ENCODE measurements at places on chromosomes 5 and 9.

GRCh38 chr5:57219386-57219785, 45.5 kb downstream of the GPBP1 start:
- DNase-seq: no peak

- DNase-seq: no peak
These were observed 48.6 kb upstream of the OLFM1 start for GRCh38 chr9:135038826-135039225.

GRCh38 chr5:42483472-42484154, 60.4 kb downstream of the GHR start:
- DNase-seq: no peak

- no peak for DNase-seq
These were observed 48.8 kb downstream of the RAPGEF1 start for GRCh38 chr9:131690941-131691573.

DNA sequence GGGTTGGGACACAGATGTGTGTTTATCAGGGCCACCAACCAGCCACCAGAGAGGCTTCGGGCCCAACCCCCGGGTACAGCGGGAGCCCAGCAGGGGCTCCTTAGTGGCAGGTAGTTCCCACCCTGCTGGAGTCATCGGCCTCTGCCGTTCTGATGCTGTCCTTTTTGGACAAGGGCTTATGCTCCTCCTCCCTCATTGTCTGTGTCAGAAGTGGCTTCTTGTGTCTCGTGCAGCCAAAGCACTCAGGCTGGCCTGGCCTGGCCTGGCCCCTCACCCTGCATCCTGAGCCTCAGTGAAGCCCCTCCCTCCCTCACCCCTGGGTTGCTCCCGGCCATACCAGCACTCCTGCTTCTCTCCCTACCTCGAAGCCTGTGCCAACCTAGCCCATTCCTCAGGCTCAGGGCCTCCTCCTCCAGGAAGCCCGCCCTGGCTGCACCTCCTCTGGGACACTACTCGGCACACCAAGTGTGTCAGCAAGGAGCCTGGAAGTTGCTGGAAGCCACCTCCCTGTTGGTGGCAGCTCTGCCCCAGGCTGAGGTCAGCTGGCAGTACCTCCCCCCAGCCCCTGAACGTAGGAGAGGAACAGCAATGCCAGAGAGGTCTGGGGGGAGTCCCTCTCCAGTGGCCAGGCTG, 4.1 kb upstream of the UBAC1 start:
- no peak for DNase-seq

- no peak for DNase-seq
These were observed 197.5 kb downstream of the TRPM3 start for GRCh38 chr9:70923961-70924360.

DNA sequence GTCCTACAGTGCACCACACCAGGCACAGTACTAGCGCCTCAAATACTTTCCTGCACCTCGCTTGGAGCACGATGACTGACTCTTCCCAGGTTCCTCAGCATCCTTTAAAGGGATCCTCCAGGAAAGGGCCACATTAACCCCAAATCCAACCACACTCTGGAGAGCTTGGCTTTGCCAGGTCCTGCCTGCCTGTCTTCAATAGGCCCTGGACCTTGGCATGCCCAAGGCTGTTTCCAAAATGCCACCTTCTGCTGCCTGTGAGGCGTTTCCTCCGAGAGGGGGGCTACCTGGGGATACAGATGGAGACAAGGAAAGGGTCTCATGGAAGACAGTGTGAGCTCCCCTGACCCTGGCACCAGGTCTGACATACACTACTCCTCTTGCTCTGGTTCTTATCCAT, 169.9 kb downstream of the DAB2IP start:
- DNase-seq: no peak

GRCh38 chr5:148931453-148932057, 105.1 kb downstream of the ADRB2 start:
- no peak for DNase-seq

DNA sequence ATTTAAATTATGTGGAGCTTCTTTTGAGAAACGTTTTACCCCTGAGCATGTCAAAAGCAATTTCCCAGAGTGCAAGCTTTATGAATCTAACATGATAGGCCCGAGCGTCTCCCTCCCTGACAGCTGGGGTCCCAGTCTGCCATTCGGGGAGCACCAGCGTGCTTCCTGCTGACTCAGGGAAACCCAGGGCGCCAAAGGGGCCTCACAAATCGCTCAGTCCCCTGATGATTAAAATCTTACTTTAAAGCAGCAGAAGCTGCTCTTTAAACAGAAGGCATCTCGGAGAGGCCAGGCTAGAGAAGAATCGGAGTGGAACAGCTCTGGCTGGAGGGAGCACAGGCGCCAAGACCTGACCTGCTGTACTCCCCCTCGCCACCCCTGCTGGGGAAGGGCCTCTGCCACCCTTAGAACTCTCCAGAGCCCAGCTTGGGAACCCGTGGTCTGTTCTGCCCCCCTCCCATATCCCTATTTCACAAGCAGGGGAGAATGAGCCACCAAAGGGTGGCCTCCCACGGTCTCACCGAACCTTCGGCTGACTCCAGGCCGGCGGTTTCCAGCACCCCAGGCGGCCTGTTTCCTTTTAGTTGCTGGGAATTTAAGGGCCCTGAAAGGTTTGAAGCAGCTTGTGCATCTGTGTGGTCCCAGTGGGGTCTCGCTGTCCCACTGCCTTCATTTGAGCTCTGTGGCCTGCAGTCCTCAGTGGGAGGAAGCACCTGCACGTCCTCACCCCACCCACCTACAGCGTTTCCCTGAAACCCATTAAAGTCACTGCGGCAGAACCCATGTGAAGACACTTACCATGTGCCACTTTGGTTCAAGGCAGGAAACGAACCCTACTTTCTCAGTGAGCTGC, 147.6 kb downstream of the COL23A1 start:
- DNase-seq: no peak

DNA sequence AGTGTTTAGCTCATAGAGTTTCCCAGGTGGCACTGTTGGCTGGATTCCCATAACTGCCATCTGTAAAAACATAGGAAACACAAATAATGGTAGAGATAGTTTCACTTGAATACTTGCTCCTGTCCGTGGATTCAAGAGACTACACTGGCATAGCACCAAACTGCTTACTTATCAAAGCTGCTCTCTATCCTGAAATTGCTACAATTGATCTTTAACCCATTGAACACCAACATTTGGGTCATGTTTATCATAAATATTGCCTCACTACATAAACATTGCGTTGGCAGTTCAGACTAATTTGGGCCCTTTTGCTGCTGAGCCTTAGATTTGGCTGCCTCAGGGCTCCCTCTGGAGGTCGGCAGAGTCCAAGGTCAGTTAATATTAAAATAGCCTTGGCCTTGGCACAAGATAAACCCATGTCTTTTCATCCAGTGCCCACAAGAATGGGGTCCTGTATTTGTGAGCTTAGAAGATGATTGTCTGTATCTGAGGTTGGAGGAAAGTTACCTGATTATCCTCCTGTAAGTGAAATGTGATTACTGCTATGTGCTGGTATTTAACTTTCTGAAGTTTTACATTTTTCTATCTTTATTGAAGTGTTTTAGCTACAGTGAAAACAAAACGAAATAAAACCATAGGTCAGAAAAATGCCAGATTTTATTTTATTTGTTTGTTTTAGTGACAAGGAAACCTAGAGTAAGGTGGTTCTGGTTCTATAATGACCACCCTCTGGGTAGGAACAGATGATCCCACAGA, 4.0 kb upstream of the RANBP3L start:
- no peak for DNase-seq

DNA sequence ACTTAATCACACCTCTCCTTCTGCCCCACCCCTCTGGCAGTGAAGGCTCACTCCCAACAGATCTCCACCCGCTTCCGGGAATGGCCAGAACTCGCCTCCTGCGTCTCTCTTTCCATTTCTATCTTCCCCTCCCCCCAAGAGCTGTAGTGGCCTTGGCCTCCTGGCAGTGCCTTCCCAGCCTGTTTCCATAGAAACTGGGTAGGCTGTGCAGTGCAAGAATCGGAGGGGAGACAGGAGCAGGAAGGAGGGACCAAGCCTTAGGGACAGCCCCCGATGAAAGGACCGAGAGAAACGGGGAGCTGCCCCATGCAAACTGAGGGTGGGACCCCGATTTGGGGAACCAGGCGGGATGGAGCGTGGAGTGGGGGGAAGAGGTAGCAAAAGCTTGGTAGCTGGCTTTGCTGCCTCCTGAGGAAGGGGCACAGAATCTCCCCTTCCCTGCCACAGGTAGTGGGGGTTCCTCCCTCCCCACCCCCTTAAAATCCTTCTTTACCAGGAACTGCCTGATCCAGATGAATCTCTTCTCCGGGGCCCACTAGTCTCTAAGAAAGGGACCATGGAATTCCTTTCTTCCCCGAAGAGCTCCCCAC, 4.5 kb upstream of the PCDH1 start:
- no peak for DNase-seq

GRCh38 chr9:102049586-102050246, 311.3 kb upstream of the GRIN3A start:
- no peak for DNase-seq

DNA sequence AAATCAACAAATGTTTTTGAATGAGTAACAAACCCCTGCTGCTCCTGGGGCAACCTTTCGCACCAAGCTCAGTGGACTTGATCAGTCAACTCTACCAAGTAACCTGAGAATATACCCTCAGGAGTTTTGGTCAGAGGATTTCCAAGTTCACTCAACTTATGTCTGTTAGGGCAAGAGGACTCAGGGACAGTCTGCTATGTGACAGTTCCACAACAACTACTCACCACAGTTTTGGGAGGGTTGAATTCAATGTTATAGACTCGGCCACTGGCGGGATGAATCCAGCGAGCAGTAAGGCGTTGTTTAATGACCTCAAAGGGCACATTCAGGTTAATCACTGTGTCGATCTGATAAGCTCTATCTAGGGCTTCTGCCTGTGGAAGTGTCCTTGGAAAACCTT, 22.1 kb downstream of the AK3 start:
- DNase-seq: no peak

DNA sequence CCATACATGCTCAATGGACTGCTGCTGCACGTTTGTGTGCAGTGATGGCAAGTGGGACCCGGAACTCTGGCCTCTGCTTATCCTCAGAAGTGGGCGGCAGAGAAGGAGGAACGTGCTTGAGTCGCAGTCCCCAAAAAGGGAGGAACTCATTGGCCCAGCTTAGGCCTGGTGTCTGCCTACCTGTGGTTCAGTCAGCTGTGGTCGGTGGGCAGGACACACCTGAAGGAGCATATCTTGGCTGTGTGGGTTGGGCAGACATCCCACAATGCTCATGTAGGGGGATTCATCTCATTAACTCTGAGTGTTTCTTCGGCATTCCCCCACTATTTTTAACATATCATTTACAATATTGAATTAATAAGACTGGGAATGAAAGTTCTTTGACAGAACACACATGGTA, 122.9 kb upstream of the IL12B start:
- DNase-seq: no peak

GRCh38 chr9:120775859-120776258, 17.4 kb downstream of the FBXW2 start:
- DNase-seq: no peak

GRCh38 chr5:6568383-6568782, 64.5 kb downstream of the NSUN2 start:
- DNase-seq: no peak

DNA sequence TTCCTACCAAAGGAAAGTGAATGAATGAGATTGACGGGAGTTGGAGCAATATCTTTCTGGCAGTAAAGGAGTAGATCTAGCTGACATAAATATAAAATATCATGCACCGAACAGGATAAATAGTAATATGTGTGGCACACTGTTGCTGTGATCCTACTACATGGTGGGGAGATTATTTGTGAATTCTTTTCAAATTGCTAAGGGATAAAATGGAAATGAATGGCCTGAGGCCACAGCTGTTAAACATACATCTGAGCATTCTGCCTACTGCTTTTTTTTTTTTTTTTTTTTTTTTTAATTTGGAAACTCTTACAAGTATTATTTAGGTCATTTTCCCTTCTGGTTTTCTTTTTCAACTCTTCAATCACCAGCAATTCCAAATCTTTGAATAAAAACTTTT, 66.8 kb downstream of the MEF2C start:
- DNase-seq: no peak

GRCh38 chr9:97307500-97308163, at the start of gene CCDC180:
CCDC180 (plus strand) TSS chr9:97307659; CDS start chr9:97308064, 405 bp downstream.
- no peak for DNase-seq

DNA sequence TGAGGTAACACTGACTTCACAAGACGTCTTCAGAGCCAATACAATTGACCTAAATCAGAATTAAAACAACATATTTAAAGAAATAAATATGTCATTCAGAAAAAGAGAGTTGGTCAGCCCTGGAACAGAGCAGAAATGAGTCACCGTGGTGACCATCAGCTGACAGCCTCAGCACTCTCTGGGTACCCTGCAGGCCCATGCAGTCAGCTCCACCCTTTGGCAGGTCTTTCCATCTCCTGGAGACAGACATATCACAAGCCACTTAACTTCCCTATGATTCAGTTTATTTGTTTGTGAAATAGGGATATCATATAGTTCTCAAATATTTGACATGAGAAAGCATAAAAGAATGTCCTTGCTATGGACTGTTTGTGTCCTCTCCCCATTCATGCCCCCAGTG, 151.6 kb upstream of the MEF2C start:
- DNase-seq: no peak

DNA sequence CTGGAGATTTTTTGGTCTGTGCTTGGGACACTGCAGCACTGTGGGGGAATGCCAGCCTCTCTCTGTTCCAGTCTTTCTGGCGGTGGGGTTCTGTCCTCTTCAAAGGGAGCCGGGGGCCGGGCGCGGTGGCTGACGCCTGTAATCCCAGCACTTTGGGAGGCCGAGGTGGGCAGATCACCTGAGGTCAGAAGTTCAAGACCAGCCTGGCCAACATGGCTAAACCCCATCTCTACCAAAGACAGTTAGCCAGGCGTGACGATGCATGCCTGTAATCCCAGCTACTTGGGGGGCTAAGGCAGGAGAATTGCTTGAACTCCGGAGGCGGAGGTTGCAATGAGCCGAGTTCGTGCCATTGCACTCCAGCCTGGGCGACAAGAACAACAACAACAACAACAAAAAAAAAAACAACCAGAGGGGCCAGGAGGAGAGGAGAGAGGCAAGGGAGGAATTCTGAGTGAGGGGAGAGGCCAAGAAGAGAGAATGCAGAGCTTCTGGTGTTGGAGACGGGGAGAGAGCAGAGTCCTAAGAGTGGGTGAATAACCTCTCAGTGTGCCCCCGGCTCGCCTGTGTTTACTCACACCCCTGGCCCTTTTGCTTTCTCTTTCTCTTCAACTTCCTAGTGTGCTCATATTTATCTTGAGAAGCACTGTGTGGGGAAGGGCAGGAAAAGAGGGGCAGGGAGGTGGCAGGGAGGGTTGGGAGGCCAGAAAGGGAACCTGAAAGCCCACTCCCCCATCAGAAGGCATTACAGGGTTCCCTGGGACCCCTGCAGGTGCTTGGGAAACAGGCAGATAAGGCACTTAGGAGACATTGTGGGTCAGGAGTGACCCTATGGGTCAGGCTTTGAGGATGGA, 3.2 kb upstream of the SET start:
- DNase-seq: no peak

- DNase-seq: no peak
These were observed 1091.1 kb upstream of the DMAC1 start for GRCh38 chr9:8890695-8891094.

Data from stimulated activated CD4-positive, alpha-beta T cell treated with anti-CD3 and anti-CD28 coated beads, TNF-alpha, amount 100 ng/mL, for 4 hours (primary cell).